Stimulated activated CD4-positive, alpha-beta T cell treated with anti-CD3 and anti-CD28 coated beads, Interleukin-1b, Interleukin-23, amount 100 ng/mL, for 1 hour (primary cell): ENCODE measurements at places on chromosomes 1 and 21.

DNA sequence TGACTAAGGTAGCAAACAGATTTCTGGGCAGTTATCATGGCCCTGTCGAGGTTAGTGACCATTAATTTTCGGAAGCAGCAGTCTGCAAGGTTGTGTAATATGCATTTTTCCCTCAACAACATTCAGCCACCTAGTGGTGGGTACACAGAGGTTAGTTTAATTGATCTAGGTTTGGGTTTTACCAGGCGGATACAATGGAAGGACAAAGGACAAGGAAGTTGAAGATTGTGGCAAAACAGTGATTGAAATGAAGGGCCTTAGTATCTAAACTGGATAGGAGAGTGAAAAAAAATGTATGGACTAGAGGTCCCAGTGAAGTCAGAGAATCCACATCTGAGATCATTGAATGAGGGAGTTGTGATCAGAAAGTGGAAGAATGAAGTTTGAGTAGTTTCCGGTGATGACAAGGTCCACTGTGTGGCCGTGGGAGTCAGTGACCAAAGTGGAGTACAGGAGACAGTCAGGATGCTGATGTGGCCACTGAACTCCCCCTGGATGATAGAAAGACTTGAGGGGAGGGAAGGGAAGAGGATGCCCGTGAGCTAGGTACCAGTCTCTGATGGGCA is 2.8 kb downstream of the ARMH1 start:
- DNase-seq: no peak

GRCh38 chr21:39180429-39181019 is 2.7 kb downstream of the PSMG1 start:
- no peak for DNase-seq

DNA sequence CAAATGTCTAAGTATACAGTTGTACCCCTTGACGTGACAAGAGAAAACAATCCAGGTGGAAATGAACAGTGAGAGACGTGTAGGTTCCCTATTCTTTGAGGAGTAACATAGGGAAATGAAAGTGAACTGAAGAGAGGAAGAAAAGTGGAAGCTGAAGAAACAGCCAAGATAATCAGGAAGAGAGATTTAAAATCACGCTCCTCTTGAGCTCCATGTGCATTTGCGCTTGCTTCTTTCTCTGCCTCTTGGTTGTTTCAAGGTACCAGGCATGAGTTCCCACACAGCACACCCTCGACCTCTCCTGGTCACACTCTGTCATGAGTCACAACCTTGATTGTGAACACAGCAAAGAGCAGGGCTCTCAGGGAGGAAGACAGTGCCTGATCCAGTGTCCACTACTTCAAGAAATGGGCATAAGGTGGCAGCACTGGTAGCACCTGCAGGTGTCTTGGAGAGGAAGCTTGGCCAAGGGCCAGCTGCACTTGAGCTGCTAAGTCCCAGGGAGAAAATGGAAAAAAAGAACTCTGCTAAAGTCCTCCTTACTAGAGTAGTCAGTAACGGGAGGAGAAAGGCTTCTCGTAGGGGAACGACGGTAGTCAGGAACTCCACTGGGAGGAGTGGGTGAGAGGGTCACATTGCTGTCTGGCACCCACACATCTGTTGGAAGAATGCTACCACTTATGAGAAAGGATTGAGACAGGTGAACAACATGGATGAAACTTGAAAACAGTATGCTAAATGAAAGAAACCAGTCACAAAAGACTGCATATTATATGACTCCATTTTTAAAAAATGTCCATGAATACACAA is 18.3 kb upstream of the ARID1A start:
- DNase-seq: no peak

DNA sequence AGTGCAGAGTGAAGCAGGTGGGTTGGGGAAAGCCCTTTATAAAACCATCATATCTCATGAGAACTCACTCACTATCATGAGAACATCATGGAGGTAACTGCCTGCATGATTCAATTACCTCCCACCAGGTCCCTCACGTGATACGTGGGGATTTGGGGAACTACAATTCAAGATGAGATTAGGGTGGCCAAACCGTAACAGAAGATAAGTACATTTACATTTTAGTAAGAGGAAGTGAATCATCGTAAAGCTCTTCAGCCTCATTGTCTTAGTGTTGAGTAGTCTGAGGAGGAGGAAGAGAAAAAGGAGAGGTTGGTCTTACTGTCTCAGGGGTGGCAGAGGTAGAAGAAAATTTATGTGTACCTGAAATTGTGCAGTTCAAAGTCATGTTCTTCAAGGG is 1053.4 kb upstream of the ADGRL4 start:
- no peak for DNase-seq

DNA sequence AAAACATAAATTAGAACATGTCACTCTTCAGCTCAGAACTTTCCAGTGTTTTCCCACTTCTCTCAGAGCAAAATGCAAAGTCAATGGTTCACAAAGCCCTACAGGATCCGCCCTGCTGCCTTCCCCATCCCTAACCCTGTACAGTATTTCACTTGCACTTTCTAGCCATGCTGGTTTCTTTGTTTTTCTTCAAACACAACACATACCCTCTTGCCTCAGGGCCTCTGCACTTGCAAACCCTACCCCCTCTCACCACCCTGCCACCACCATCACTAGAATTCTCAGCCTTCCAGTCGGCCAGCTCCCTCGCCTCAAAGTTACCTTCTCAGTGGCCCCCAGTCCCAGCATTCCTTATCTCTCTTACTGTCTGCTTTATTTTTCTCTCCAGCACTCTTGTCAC is 17.6 kb downstream of the TEX35 start:
- no peak for DNase-seq

DNA sequence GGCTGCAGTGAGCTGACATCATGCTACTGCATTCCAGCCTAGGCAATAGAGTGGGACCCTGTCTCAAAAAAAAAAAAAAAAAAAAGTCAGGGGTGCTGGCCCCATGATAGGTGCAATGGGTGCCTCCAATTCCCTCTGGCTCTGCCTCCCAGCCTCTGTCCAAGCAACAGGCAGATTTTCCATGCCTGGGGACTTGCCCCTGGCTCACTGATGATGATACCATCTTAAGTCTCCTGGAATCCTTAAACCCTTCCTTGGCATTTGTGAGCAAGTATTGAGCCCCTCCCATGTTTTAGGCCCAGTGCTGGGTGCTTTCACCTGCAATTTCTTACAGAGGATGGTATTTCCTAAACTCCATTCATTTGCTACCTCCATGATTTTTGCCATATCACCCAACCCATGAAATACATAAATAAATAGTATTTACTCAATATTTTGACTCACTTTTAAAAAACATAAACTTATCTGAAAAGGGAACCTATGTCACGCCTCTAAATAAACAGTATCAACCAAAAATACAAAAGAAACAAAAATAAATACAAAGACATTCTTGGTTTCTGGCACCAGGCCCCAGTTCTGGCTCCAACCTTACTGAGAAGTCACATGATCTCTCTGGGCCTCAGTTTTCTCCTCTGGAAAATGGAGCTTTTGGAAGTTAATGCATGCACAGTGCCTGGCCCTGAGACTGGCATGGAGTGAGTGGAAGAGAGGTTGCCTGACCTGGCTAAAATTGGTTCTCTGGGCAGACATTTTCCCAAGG is 1.5 kb upstream of the ALPL start:
- no peak for DNase-seq

DNA sequence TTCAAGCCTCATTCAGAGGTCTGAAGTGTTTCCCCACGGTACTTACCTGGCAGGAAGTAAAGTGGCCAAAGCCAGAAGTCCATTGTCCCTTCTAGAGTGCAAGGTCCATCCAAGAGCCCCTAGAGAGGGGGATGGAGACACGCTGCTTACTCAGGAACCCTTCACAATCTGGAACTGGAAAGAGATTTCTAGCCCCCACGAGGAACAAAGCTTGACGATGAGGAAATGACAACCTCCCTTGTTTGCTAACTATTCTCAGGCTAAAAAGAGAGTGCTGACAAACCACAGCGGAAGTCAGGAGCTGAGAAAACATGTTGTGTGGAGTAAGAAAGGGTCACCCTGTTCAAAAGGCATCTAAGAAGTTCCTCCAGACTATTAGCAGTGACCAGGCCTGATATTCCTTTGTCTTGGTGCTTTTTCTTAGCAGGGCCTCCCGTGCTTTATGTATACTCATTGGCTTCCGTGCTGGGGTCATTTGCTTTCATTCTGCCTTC is at the start of gene FCMR:
TSS of gene FCMR (minus strand) at position 170 of the 494 bp plus-strand sequence. CDS start at position 83, 87 bp downstream.
- DNase-seq: no peak

DNA sequence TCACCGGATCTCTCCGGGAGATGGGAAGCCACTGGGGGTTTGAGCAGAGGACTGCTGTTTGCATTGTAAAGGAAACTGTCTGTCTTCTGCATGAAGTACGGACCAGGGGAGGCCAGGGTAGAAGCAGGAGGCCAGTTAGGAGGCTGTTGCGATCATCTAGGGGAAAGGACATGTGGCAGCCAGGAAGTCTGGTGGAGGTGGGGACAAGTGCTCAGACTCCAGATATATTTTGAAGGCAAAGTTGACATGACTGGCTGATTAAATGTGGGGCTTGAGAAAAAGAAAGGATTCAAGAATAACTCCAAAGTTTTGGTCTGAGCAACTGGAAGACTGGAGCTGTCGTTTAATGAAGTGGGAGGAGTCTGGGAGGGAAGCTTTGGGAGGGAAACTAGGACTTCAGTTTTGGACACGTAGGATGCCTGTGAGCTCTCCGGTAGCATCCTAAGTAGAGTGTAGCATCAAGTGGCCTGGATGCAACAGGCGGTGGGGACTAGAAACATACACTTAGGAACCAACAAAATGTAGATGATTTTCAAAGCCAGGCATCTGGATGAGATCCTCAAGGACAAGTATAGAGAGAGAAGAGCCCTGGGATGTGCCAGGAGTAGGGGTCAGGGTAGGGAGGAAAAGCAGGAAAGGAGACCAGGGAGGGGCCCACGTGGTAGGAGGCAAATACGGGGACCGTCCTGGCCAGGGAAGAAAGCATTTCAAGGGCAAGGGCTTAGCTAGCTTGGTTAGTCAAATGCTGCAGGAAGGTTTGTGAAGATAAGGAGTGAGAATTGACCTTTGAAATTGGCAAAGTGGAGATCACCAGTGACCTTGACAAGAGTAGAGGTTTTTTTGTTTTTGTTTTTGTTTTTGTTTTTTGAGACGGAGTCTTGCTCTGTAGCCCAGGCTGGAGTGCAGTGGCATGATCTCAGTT is 3.7 kb upstream of the C1orf210 start:
- DNase-seq: no peak

- DNase-seq: no peak
These were observed 50.5 kb upstream of the GFI1 start for GRCh38 chr1:92536980-92537884.

DNA sequence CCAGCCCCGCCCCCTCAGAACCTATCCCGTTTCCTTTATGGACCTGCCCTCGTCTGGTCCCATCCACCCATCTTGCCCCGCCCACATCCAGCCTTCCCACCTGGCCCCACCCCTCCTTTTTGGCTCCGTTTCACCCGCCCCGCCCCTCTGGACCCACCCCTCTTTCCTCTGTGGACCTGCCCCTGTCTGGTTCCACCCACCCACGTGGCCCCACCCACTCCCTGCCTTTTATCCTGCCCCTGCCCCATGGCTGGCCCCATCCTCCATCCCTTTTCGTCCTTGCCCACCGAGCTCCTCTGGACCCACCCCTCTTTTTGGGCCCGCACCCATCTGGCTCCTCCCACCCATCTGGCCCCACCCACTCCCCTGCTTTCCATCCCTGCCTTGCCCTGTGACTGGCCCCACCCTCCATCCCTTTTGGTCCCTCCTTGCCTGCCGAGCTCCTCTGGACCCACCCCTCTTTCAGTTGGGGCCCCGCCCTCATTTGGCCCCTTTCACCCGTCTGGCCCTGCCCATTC is 177.3 kb downstream of the CAMTA1 start:
- no peak for DNase-seq

- DNase-seq: no peak
These were observed 2.3 kb downstream of the ECE1 start for GRCh38 chr1:21287905-21288514.

GRCh38 chr21:45265721-45266517 is 21.8 kb downstream of the POFUT2 start:
- no peak for DNase-seq

GRCh38 chr1:245858722-245859492 is 648.2 kb downstream of the SMYD3 start:
- DNase-seq: no peak

DNA sequence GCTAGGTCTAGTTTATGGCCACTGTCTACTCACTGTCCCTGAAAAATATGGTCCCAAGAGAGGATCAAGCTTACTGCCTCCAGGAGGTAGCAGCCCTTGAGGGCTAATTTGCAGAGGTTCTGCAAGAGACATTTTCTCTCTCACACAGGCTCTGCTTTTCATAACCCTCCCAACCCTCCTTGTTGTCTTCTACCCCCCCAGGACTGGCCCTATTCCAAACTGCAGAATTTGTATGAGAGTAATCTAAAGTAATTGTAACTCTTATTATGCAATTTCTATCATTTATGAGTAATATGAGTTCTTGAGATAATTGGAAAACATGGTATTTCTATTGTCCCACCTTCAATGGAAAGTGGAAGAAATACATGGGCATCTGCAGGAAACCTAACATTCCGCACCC is 70.4 kb upstream of the CD55 start:
- no peak for DNase-seq

DNA sequence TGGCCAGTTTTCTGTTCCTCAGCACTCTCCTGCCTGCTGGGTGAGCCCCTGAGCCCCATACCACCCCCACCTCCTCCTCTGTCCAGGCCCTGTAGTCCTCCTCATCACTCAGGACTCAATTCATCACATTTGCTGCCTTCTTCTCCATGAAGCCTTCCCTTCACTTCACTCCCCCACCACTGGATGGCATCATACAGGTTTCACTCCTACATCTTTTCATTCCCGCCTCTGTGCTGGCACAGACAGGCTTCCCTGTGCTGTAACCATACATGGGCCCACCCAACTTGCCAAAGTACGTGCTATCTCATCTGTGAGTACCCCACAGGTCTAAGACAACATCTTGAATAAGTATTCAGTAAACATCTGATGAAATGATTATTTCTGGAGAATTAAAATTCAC is 56.9 kb downstream of the SLC45A1 start:
- DNase-seq: no peak

GRCh38 chr1:62401034-62401760 is 35.7 kb upstream of the USP1 start:
- no peak for DNase-seq

DNA sequence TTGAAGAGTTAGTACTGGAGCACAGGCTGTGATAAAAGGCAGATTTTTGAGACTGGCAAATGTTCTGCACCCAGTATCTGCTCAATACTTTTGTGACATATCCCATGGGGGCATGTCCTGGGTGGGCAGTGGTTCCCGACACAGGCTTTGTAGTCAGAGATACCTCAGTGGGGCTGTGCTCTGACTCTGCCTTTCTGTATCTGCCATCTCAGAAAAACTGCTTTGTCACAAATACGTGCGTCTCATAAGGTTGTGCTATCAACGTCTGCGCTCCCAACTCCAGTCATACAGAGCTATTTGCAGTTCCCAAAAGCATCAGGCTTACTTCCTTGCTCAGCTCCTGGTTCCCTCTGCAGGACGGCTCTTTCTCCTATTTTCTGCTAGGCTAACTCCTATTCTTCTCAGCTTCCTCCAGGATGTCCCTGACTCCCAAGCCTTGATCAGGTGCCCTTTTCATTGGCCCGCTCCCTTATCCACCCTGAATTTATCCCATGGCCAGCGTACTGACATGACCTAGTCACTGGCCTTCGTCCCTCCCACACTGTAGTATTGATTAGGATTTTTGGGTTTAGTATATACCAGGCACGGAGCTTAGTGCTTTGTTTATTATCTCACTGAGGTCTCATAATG is 12.1 kb upstream of the RAB29 start:
- no peak for DNase-seq
